ENCODE measurements at places on chromosomes 5 and 9.

GRCh38 chr9:78026947-78027346, 4.7 kb downstream of the GNAQ start:
- DNase-seq = no peak

- DNase-seq = no peak
Observed at GRCh38 chr5:435961-436640, 6.9 kb upstream of the EXOC3 start.

DNA sequence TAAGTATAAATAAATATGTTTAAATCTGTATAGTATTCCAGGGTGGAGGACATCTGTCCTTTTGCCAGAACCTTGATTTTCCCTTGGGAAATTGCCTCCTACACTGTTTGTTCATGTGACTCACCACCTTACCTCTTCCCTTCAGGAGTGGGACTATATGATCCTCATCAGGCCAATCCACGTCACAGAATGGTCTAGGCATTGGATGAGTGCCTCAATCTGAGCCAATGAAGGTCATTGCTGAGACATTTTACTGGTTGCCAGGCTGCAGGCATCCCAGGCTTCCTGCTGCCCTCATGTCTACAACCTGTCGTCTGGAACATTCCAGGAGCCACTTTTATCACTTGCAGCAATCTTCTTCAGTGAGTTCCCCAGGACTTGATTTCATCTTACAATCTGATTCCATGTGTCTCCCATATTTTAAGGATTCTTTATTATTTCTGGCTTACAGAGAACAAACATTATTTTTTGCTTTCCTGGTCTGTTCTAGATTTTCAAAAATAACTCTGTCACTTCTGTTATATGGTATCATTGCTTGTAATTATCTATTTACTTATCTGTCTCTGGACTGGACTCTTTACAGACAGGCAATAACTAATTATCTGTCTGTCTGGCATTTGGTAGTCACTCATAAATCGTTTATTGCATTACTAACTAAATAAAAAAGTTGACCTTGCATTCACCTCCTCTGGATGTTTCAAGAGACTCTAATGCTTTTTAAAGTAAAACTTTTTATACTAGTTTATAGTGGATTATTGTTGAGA, 107.3 kb upstream of the APC start:
- DNase-seq = no peak

- DNase-seq = no peak
Observed at GRCh38 chr9:129185991-129186390, 7.9 kb upstream of the IER5L start.

GRCh38 chr9:93974151-93974550, 19.0 kb upstream of the BARX1 start:
- no peak for DNase-seq

- no peak for DNase-seq
Observed at GRCh38 chr9:8826281-8826680, 1026.7 kb upstream of the DMAC1 start.

GRCh38 chr5:160105686-160106360, 13.4 kb downstream of the PWWP2A start:
- DNase-seq = no peak

DNA sequence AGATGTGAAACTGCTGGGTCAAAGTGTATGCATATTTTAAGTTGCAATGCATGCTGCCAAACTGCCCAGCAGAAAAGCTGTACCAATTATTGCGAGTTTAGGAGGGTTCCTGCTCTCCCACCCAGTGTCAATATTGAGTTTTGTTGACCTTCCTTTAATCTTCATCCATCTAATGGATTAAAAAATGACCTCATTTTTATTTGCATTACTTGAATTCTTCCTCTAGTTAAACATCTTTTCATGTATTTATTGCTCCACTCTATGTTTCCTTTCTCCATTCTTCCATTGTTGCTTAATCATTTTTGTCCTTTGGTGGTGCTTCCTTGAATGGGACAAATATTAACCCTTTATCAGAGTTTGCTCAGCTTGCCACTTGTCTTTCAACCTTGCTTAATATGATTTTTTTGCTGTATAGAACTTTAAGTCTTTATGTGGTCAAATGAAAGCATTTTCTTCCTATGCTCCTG, 32.4 kb downstream of the TLE1 start:
- no peak for DNase-seq

GRCh38 chr5:117337064-117337749, 762.6 kb upstream of the SEMA6A start:
- DNase-seq = no peak

- DNase-seq = no peak
Observed at GRCh38 chr5:154520861-154521453, 42.9 kb upstream of the HAND1 start.

DNA sequence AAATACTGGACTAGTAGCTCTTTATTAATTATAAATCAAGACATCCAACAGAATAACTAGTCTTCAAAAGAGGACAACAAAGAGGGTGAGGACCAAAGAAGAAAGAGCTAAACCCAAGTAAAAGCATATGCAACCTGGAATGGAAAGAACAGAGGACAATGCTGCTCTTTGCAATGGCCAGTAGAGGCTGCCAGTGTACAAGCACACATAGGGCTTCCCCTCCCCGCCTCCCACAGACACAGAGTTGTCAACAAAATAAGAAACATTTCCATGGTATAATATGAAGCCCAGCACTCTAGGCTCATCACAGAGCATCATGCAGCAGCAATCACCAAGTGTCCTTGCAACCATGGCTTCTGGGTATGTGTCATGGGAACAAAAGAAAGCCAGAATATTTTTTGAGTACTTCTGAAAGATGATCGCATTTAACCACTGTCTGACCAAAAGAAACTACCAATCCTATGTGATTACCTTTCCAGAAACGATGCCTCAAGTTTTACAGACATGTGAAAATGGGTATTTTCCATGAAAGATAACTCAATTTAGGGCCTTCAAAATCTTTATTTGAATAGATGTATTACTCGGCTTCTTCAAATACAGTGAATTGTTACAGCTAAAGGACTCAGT, 58.1 kb downstream of the RFX3 start:
- peak; percentile 23 for DNase-seq

- DNase-seq = no peak
Observed at GRCh38 chr5:28710360-28710759, 1672.0 kb upstream of the CDH9 start.

DNA sequence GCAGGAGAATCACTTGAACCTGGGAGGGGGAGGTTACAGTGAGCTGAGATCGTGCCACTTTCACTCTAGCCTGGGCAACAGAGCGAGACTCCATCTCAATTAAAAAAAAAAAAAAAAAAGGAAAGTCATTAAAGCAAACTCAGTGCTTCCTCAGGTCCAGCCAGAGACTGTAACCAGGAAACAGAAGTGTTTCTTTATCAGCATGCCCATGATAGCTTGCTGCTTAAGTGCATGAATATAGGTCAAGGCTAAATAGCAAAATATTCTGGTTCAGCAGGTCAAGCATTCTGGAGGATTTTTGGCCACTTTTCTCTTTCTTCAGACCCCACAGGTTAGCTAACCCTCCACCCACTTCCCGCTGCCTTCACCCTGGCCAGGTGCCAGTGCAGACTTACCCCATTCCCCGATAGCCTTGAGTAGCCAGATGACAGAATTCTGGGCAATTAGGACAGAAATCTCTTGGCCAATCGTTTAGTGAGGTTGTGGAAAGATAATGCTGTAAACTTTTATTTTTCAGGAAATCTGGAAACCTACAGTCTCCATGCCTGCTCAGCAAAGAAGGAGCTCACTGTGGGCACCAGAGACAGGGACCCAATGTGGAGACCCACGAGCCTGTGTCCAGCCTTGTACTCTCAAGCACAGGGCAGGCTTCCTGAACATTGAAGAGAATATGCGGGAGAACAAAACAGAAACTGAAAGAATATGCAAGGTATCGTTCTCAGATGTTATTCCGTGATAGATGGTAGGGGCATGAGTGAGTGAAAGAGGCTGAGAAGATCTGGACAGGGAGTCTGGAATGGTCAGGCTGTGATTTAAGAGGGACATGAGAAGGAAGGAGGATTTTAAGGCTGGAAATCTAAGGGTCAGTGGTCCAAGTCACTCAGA, 4.2 kb upstream of the UGT3A2 start:
- no peak for DNase-seq

- DNase-seq = no peak
Observed at GRCh38 chr9:33289496-33289895, 820 bp upstream of the NFX1 start.

DNA sequence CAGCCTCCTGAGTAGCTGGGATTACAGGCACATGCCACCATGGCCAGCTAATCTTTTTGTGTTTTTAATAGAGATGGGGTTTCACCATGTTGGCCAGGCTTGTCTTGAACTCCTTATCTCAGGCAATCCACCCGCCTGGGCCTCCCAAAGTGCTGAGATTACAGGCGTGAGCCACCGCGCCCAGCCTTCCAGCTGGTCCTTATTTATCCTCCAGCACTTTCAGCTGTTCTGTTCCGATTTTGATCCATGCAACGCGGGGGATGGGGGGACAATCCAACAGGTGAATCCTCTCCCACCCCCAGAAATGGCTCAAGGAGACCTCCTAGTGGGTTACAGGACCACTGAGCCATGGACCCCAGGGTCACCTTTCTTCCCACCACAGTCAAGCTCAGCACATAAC, 14.7 kb upstream of the CDKN2AIPNL start:
- DNase-seq = no peak

DNA sequence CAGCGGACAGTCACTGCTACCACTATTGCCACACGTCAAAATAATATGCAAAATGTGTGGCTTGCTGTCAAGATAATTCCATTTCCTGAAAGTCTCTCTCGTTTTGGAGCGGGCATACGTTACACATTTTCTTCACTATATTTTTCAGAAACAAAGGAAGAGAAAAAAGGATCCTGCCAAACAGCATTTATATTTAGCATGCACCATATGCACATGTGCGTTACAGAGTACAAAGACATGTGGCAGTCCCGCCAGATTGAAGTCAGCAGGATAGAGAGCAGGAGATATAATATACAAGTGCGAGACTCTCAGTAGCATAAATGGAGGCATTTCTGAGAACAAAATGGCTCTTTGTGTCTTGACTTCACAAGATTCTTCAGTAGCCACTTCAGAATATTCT, 221.6 kb upstream of the KIF2A start:
- DNase-seq = no peak

DNA sequence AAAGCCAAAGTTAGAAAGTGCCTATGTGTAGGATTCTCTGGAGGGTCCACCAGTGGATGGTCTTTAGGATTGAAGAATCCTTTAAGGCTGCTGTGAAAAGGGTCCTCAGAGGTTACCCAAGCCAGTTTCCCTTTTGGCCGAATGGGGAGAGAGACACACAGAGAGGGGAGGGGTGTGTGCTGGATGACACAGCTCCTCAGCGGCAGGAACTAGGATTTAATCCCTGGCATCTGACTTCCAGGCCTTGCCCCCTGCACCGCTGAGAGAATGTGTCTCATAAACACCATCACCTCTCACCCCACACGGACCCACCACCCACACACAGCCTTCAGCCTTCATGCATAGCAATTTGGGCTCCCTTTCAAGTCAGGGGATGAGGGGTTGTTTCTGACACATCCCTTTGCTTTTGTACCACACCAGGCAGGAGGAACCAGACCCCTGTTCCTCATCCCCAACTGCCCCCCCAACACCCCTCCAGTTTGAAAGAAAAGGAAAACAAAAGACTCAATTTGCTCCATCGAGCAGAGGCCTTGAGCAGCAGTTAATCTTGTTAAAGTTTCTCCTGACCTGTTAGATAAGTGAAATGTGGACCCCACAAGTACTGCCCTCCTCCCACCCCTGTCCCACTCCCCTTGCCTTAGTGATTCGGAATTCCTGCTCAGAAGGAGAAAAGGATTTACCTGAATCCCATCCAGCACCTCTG, 4.0 kb downstream of the PAPPA start:
- DNase-seq = no peak

DNA sequence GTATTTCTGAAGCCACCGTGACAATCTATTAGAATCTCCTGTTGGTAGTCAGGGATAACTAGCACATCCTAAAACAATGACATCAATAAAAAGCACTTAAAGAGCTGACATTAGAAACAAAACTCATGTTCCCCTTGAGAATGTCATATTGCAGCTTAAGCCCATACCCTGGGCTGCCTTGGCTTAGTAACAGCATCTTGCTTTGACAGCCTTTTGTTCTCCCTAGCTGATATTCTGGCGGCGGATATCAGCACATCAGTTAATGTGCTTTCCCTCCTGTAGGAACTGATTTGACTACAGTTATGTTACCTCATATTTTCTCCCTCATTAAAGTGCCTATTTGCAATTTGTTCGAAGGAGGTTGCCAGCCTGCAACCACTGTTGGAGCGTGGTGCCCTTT, 214.1 kb downstream of the CD180 start:
- no peak for DNase-seq

DNA sequence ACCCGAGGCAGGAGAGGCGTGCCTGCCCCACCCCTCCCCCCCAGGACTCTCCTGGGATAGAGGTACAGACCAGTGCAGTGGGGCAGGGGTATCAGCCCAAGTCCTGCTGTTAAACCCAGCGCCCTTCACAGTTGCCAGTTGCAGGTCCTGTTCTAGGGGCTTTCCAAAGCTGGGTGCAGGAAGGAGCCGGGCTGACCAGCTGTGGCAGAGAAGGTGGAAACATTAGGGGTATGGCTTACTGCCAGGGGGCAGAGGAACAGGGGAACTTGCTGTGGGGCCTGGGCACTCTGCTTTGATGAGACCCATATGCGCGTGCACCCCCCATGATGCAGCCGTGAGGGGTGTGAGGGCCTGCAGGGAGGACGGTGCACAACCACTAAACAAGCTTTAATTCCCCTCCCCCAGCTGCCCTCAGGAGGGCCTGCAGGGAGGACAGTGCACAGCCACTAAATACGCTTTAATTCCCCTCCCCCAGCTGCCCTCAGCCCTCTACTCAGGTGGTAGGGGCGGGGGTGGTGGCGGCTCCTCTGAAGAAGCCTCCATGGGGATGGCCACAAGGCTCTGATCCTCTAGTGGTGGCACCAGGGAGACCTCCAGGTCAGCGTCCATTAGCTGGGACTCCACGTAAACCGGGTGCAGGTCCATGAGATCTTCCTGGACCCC, 766 bp upstream of the LRRC26 start:
- DNase-seq = no peak

DNA sequence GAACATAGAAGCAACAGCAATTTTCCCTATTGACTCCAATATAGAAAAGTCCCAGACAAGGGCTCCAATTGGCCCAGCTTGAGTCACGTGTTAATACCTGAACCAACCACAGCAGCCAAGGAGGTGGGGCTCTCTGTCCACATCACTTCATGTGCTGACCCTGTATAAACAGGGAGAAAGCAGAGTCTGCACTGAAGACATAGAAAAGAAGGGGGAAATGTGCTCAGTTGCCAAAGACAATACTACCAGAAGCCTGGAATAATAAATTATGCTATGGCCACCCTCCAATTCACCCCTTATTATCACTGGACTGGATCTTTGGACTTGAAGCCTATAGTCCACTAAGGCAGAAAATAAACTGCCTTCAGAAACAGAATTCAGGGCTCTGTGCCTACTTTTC, 275.4 kb downstream of the EPB41L4A start:
- no peak for DNase-seq

DNA sequence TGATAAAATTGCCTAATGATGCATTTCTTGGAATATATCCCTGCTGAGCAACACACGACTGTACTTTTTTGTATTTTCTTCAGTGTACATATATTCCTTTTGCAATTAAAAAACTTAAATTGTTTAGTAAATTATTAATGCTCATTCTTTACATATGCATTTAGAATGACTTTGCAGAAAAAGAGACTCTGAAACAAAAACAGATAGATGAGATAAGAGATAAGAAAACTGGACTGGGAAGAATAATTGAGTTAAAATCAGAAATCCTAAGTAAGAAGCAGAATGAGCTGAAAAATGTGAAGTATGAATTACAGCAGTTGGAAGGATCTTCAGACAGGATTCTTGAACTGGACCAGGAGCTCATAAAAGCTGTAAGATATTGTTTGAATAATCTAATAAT, 32.7 kb downstream of the RAD50 start:
- DNase-seq = no peak

- no peak for DNase-seq
Observed at GRCh38 chr5:173707392-173707791, 90.9 kb upstream of the BOD1 start.
